ENCODE measurements at places on chromosomes 3 and 15. TPM values are rescaled to one million over a fixed set of nuclear protein-coding genes. Genes with fewer than 3 reads are reported as not detected.

Gene PIGZ
- total RNA-seq = 2.2 TPM

Gene LRRN1
- 0.05 TPM for total RNA-seq

Gene GOLGA6L7
- total RNA-seq = not detected

Gene KIF7
- 1.9 TPM for total RNA-seq

Gene HRG
- not detected for total RNA-seq
